B cell (primary cell): ENCODE measurements at places on chromosomes 2 and 18. TPM values are rescaled to one million over a fixed set of nuclear protein-coding genes. Genes with fewer than 3 reads are reported as not detected.

Gene SYT4
- total RNA-seq, result not detected in 2 replicates

Gene LDLRAD4
- total RNA-seq, result 35.7 and 36.3 TPM in 2 replicates

Gene RUFY4
- not detected in 2 replicates for total RNA-seq

Gene CYRIA
- total RNA-seq, result 58.8 and 59.0 TPM in 2 replicates

Gene BOLA3
- total RNA-seq, result 6.5 and 7.5 TPM in 2 replicates

Gene ANKRD53
- total RNA-seq, result 0.84 and 1.4 TPM in 2 replicates

Gene NAB1
- 24.9 and 31.9 TPM in 2 replicates for total RNA-seq

Gene EEF1B2
- 813 and 862 TPM in 2 replicates for total RNA-seq

Gene IL36G
- not detected in 2 replicates for total RNA-seq

Gene CCDC121
- total RNA-seq, result 1.3 and 2.2 TPM in 2 replicates

Gene TRIM54
- total RNA-seq, result not detected in 2 replicates

Gene GNLY
- 4.2 and 4.3 TPM in 2 replicates for total RNA-seq

Gene RAB17
- total RNA-seq, result not detected in 2 replicates

Gene UGT1A3
- total RNA-seq, result not detected in 2 replicates

Gene HOXD3
- total RNA-seq, result not detected in 2 replicates

Gene ID2
- total RNA-seq, result 14.3 and 15.0 TPM in 2 replicates
